NCI-H2029 (cell line): ENCODE measurements at places on chromosomes 4 and X.

DNA sequence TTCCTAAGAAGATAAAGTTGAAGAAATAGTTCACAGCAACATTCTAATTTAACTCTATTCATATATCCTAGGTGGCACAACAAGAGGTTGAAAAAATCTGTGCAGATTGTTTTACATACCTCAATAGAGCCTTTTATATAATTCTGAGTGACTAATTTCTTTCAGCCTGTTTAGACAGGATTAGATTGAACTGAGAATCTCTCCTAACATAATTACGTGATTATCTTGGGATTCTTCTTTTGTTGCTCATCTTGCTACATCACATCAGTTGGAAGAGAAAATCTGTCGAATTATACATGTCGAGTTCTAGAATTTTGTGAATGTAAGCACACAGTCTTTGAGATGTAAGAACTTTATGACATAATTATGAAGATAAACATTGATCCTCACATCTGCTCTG lies 1873.7 kb upstream of the IGFBP7 start:
- DNase-seq: no peak

GRCh38 chr4:94447754-94448411 lies 3.9 kb upstream of the PDLIM5 start:
- DNase-seq: no peak

GRCh38 chrX:108420481-108420880 lies 17.7 kb downstream of the COL4A6 start:
- peak; percentile 5 for DNase-seq

- no peak for DNase-seq
Observed at GRCh38 chr4:26447378-26447777, 42.9 kb downstream of the CCKAR start.

GRCh38 chr4:37615720-37616063 lies 70.5 kb downstream of the RELL1 start:
- no peak for DNase-seq

GRCh38 chrX:115642895-115643530 lies 82.0 kb downstream of the PLS3 start:
- DNase-seq: no peak

DNA sequence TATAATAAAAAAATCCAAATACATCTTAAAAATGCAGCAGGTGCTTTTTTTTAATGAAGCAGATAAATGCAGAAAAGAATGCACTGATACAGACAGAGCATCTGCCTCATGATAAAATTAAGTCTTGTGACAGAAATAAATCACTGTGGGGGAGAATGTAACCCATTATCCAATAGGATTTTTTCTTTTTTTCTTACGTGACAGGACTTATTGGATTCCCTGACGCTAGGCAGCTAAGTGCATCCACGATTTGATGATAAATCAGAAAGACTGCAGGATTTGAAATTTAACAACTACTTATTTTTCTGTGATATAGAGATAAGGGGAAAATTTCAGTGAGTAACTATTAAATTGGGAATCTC lies 110.6 kb upstream of the PPARGC1A start:
- DNase-seq: no peak

DNA sequence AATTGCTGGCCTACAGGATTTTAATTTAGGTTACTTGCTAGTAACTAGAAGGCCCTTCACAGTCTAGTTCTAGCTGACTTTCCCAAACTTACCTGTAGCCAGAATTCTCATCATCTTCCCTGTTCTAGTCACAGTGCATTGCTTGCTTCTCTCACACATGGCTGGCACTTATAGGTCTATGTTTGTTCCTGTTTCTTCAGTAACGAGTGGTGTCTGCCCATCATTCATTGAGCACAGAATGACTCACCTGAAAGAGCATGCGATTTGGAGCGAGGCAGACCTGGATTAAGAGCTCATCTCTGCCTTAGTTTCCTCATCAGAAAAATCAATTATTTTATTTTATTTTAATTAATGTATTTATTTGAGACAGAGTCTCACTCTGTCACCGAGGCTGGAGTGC lies 201.7 kb upstream of the ANK2 start:
- peak; percentile 59 for DNase-seq

DNA sequence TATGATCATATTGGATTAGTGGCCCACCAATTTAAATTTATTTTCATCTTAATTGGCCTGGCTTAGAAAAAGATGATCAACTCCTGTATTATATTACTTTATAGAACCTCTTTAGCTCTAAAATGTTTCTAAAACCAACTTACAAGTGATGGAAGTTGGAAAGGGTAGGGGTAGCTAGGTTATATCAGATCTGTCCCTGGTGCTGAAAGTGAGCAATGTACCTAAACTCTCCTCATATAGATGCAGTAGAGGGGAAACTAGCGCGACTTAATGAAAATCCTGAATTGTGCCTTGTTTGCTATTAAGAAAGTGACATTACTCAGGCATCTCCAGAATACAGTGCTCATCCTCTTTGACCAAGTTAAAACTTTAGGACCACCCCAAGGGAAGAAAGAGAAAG lies 7.5 kb upstream of the PTCHD1 start:
- DNase-seq: no peak

DNA sequence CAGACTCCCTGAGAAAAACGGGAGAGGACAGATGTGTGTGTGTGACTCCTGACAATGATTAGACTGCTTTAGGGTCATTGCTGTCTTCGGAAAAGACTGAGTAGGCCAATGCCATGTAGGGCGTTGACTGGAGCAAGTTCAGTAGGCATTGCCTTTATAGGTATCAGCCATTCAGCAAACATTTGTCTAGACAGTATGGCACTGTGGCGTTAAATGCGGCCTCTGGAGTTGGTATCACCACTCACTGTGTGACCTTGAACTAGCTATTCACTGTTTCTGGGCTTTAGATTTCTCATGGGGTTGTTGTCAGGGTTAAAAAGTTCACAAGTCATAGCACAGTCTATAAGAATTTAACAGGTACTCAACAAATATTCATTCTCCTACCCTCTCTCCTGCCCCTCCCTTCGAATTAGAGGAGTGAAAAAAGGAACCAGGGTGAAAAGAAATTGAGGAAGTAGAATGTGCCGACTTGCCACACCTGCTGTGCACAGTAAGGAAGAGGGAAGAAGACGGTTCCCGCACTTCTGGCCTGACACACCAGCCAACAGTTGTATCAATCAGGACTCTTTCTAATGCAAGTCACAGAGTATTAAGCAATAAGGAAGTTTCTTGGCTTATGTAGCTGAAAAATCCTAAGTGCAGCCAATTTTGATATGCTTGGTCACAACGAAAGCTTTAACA lies 83.2 kb upstream of the PLAC8 start:
- no peak for DNase-seq

DNA sequence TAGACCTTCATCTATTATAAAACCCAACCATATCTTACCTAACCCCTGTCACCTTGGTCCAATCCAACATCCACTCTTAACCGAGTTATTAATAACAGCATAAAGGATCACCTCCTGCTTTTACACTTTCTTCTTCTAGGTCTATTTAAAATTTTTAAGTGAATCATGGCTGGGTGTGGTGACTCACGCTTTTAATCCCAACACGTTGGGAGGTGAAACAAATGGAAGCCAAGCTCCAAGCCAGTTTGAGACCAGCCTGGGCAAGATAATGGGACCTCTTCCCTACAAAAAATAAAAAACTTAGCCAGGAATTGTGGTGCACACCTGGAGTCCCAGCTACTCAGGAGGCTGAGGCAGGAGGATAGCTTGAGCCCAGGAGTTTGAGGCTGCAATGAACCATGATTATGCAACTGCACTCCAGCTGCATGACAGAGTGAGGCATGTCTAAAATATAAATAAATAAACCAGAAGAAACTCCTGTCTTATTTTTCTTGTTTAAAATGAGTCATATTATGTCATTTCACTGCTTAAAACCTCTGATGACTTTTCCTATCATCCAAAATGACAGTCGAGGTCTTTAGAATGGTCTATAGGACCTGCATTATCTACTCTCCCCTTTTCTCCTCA lies 188.4 kb downstream of the GASK1B start:
- no peak for DNase-seq

- DNase-seq: no peak
Observed at GRCh38 chr4:72318421-72319170, 250.4 kb downstream of the ADAMTS3 start.

GRCh38 chr4:70640192-70640591 lies 11.6 kb downstream of the ENAM start:
- DNase-seq: no peak

DNA sequence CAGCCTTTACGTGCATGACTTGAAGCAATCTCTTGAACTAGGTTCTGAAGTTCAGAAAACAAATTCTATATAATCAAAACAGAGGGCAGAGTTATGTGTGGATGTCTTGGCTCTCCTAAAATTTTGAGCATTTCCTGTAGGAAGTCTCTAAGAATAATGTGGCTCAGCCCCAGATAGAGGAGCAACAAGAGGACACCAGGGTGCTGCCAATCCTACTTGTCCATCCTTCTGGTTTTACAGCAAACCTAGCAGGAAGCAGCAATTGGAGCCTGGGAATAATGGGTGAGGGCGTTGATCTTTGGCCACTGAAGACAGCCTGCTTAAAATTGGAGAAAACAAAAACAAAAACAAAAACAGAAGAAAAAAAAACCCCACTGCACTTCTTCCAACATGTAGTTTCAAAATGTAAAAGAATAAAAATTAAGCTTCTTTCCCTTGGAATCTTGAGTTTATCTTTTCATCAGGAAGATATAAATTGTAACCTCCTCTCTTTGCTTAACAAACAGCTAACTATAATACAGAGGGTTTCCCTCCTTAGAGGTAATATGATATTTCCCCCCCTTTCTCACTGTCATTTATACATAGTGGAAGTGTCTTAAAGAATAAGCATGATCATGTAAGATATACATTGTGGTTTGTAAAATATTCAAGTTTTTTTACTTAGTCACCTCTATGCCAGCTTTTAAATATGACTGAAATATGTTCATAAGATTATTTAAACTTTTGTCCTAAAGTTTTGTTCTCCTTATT lies 130.6 kb downstream of the FBXO8 start:
- DNase-seq: no peak

GRCh38 chrX:120463241-120463640 lies 5.9 kb downstream of the LAMP2 start:
- no peak for DNase-seq

GRCh38 chr4:26893491-26893890 lies 32.9 kb downstream of the STIM2 start:
- no peak for DNase-seq

DNA sequence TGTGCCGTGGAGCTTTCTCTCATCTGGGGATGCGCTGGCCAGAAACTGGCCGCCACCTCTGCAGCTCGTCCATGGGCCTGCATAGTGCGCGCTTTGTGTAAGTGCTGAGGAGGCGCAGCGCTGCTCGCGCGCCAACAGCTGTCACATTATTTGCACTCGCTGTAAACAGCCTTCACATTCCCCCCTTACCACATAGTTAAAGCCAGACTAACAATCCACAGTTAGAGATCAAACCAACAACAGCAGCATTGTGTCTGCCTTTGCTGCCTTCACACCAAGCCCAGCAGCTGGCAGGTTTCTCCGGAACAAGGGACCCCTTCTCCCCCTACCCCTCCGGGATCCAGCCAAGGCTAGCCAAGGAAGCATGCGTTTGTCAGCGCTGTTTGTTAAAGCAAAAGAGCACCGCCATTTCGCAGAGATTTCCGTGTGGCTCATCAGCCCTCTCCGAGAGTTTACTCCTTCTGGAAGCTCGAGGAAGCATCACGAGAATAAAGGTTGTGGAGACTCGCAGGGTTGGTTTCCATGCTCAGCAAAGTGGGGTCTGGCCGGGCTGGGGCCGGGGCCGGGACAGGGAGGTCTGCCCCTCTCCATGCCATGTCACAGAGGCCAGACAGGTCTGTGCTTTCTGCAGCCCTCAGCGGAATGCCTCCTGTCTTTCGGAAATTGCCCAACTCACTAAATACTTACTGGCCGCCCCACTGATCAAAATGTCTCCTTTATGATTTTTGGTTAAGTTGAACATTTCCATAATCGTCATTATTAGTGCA lies 11.0 kb downstream of the BCOR start:
- DNase-seq: no peak

DNA sequence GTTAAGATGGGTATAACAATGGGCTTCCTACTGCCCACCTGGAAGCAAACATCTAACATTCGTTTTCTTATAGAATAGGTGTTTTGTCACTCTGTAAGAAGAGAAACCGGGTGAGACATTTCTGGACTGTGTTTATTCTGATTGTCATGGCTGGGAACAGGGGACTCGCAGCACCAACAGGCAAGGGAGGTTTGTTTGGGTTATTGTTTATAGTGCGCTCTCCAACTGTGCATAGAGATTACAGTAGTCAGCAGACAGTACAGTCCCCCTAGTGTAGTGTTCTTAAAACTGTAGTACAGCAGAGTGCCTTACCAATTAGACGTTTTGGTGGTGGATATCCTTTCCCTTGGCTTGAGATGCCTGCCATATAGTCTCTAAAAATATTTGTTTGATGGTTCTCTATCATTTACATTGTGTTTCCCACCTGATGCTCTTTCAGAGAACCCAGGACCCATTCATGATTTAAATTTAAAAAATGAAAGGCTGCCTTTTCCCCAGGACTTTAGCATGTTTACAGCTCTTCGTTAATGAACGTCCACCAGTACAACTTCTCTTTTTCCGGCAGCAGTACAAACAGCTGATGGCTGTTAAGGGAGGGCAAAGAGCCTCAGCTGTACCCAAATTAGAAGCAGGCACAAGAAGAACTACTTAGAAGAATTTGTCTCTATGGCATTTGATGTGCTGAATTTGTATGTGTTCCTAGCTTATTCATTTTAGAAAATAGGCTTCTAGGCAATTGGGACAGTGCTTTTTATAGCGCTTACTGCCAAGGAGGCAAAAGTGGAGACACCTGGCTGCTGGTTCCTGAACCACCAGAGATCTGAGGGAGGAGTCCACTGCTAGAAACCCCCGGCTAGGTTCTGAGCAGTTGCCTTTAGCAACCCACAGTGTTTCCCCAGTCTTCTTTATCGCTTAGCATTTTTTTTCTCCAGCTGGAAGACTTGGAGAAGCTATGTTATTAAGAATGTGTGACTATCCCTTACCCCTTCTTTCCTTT lies 1.0 kb upstream of the RNF150 start:
- no peak for DNase-seq

- no peak for DNase-seq
Observed at GRCh38 chr4:75557696-75558095, 1.8 kb downstream of the ODAPH start.

DNA sequence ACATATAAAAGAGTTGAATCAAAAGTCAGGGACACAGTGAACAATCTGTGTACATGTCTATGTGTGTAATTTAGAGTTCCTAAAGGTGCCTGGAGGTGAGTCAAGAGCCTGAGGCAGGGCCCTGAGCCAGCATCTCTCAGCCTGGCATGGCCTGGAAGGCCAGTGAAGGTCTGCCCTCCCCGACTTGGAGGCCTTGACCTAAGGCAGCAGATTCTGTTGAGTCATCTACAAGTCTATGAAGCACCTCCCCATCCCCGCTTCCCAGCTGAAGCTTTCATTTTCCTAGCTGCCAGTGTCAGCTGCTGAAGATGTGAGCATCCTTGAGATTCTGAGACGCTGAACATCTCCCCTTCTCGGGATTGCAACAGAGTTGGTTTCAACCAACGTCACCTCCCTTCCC lies 583.9 kb downstream of the BCOR start:
- no peak for DNase-seq
